Osteoblast (primary cell): ENCODE measurements at places on chromosomes 4 and X. TPM values are rescaled to one million over a fixed set of nuclear protein-coding genes. Genes with fewer than 3 reads are reported as not detected.
A peak's percentile ranks its signal among the peaks of the same experiment; 100 is the strongest.

- H3K27me3 ChIP-seq = no peaks in the 10 kb centered on the region
- H3K27ac ChIP-seq = no peak overlapping the region
- no peak overlapping the region for H3K4me3 ChIP-seq
- H3K4me1 ChIP-seq = no peaks in the 10 kb centered on the region
- DNase-seq = no peak
Observed at GRCh38 chr4:104451573-104451972, 43.1 kb downstream of the CXXC4 start.

DNA sequence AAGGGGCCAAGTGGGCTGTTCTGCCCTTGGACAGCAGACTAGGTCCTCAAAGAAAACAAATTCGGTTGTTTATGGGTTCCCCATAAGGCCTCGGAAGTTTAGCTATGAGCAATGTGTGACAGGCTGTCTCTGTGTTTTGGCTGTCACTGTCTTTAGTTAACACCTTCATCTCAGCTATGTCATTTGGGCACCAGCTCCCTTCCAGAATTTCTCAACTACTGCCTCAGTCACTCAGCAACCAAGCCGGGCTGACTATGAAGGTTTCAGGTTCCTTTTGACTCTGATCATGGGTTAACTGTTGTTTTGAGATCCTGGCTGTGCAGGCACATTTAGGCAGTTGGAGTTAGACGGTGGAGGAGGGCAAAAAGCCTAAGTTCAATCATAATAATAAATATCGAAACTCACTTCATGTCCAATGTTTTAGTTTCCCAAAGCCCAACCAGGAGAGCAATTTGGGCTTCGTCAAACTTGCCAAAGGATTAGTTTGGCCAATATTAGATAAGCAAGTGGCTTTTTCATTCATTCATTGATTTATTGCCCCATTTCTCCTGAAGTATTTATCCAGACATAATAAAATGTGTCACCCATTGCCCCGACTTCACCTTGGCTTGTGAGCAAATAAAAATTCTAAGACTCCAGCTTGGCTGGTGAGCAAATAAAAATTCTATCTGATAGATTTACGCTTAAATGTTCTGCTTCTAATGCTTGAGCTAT, 9.1 kb upstream of the PAGE1 start:
- no peak overlapping the region for H3K27ac ChIP-seq
- H3K36me3 ChIP-seq = no peaks in the 10 kb centered on the region

- no peaks in the 10 kb centered on the region for H3K27me3 ChIP-seq
- H3K4me1 ChIP-seq = no peaks in the 10 kb centered on the region
- no peak for DNase-seq
- no peak overlapping the region for H3K27ac ChIP-seq
- H3K4me3 ChIP-seq = no peak overlapping the region
Observed at GRCh38 chr4:119592830-119593229, 35.8 kb downstream of the PDE5A start.

GRCh38 chrX:150887906-150888465, 10.5 kb downstream of the CD99L2 start:
- peak overlapping the region; percentile 4 for H3K27ac ChIP-seq
- H3K36me3 ChIP-seq = no peaks in the 10 kb centered on the region
- DNase-seq = peak; percentile 87
- H3K4me3 ChIP-seq = no peak overlapping the region
- H3K27me3 ChIP-seq = no peaks in the 10 kb centered on the region

DNA sequence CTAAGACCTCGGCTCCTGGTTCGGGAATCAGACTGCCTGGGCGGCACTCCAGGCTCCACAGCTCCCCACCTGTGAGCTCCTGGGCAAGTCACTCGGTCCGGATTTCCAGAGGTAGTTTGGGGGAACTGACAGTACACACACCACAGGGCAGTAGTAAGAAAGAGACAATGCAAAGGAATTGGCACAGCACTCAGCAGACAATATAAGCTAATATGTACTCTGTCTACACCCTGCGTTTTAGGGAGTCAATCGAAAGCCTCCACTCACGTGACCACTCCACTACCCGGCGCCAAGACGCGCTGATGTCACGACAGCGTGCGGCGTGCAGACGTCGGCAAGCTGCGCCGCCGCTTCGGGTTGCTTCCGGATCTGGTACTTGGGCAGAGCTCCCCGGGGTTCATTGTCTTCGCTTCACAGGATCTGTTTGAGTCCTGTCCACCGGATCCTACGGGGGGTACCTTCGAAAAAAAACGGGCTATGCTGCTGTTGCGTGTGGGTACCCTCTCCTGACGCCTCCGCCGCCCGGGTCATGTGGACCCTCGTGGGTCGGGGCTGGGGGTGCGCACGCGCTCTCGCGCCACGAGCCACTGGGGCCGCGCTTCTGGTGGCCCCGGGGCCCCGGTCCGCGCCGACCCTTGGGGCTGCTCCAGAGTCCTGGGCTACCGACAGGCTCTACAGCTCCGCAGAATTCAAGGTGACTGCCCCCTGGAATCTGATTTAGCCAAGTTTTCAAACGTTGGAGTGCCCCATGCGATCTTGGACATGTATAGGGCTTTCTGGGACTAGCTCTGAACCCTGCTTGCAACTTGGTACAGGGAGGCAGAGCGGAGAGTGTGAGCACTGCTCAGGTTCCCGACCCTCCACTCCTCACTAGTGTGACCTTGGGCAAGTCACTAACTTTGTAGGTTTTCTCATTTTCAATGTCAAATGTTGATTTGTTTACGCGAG, at the start of gene GUF1:
TSS of gene GUF1 (plus strand) at position 327 of the 948 bp plus-strand sequence. CDS start at position 530, 203 bp downstream.
- H3K4me1 ChIP-seq = peaks cover 13% of the 10 kb centered on the region
- peaks cover 8% of the 10 kb centered on the region for H3K36me3 ChIP-seq
- H3K27ac ChIP-seq = peak within 1 kb of the TSS; percentile 95
- peak within 1 kb of the TSS; percentile 90 for H3K4me3 ChIP-seq
- peak; percentile 94 for DNase-seq
- no peaks in the 10 kb centered on the region for H3K27me3 ChIP-seq

- H3K36me3 ChIP-seq = peaks cover 92% of the 10 kb centered on the region
- no peak overlapping the region for H3K4me3 ChIP-seq
- DNase-seq = no peak
- H3K27me3 ChIP-seq = no peaks in the 10 kb centered on the region
Observed at GRCh38 chrX:154357205-154357604, 17.2 kb downstream of the FLNA start.

- peaks cover 10% of the 10 kb centered on the region for H3K4me1 ChIP-seq
- no peaks in the 10 kb centered on the region for H3K36me3 ChIP-seq
- peak; percentile 36 for DNase-seq
- H3K27ac ChIP-seq = no peak overlapping the region
- H3K4me3 ChIP-seq = no peak overlapping the region
Observed at GRCh38 chr4:8162625-8163024, 4.0 kb upstream of the ABLIM2 start.

DNA sequence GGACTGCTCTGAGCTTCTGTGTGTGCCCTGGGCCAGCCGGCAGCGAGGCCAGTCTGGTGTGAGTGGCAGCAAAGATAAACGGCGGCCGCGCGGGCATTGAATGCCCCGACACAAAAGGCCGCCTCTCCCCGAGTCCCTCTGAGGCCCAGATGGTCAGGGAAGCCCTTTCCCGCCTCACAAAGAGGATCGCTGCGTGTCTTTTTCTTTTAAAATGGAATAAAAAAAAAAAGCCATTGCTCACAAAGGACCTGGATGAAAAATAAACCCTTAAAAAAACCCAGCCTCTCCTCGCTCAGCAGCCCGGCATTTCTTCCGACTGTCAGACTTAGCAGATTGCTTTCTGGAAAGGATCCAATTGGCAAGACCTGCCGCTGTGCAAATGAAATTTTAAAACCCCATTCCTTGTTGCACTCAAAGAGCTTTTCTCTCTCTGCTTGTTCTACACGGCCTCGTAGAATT, 578.7 kb downstream of the BCOR start:
- peak overlapping the region; percentile 22 for H3K4me3 ChIP-seq
- H3K4me1 ChIP-seq = peaks cover 13% of the 10 kb centered on the region
- H3K27me3 ChIP-seq = peaks cover 29% of the 10 kb centered on the region
- H3K27ac ChIP-seq = no peak overlapping the region

DNA sequence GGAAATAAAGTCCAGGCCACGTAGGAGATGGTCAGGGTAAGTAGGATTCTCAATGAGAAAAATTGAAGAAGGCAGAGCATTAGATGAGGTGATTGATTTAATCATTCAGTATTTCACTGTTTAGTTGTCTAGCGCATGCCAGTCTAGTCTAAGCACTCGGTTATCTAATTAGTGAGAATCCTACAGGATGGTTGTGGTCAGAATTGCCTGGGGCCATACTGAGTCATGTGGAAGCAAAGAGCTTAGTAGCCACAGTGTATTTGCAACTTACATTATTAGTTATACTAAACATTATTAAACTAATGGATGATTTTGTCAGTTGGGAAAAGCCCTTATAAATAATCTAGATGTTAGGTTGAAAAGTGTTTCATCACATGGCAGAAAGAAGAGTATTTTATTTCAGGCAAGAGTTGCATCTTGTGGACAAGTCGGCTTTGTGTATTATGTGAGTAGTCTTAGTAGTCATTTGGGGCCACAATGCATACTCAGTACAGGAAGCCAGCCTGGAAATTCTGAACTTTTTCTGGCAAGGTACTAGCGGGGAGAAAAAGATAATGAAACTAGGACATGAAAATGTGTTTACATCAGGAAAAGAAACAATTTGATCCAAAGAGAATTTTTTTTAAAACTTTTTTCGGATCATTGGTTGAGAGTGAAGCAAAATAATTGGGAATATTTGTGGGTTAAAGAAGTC, 31.9 kb downstream of the CPEB2 start:
- H3K27ac ChIP-seq = peak overlapping the region; percentile 56
- no peaks in the 10 kb centered on the region for H3K27me3 ChIP-seq
- peaks cover 48% of the 10 kb centered on the region for H3K36me3 ChIP-seq
- H3K4me3 ChIP-seq = no peak overlapping the region

GRCh38 chr4:188428935-188429334, 289.7 kb downstream of the TRIML1 start:
- H3K27me3 ChIP-seq = no peaks in the 10 kb centered on the region
- peak overlapping the region; percentile 17 for H3K27ac ChIP-seq
- peaks cover 12% of the 10 kb centered on the region for H3K4me1 ChIP-seq
- peak overlapping the region; percentile 10 for H3K4me3 ChIP-seq
- no peak for DNase-seq

DNA sequence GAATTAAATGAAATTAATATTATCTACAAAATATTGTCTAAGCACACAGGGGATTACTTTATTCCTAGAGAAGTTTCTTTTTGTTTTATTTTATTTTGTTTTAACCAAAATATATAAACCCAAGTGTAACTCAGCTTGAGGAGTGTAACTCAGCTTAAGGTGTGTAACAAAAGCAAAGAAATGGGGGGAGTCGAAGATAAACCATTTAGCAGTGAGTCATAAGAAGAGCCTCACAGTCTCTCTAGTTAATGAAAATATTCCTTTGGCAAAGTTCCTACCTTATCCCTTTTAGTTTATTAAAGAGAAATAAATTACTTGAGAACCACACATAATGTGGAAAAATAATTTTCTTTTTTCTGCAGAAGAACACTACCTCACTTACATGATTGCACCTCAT, 261.8 kb downstream of the KCTD8 start:
- DNase-seq = no peak
- no peak overlapping the region for H3K27ac ChIP-seq
- H3K27me3 ChIP-seq = no peaks in the 10 kb centered on the region

GRCh38 chrX:86148594-86148993, 343 bp downstream of the DACH2 start:
- no peaks in the 10 kb centered on the region for H3K36me3 ChIP-seq
- H3K4me1 ChIP-seq = no peaks in the 10 kb centered on the region
- H3K27me3 ChIP-seq = peaks cover 6% of the 10 kb centered on the region
- peak overlapping the region; percentile 66 for H3K4me3 ChIP-seq
- DNase-seq = no peak

DNA sequence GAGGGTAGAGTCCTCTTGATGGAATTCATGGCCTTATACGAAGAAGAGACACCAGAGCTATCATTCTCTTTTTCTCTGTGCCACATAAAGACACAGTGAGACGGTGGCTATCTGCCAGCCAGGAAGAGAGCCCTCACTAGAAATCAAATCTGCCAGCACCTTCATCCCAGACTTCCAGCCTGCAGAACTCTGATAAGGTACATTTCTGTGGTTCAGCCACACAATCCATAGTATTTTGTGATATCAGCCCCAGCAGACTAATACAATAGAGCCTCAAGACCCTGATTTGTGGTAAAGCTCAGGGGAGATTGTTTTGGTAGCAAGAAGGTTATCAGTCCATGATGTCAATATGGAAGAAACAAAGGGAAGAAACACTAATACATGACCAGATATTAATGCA, 1213.2 kb downstream of the NLGN4X start:
- no peak overlapping the region for H3K27ac ChIP-seq
- H3K36me3 ChIP-seq = no peaks in the 10 kb centered on the region
- H3K27me3 ChIP-seq = no peaks in the 10 kb centered on the region
- DNase-seq = no peak

- peaks cover 10% of the 10 kb centered on the region for H3K4me1 ChIP-seq
- no peak overlapping the region for H3K4me3 ChIP-seq
- H3K27ac ChIP-seq = no peak overlapping the region
Observed at GRCh38 chr4:106418444-106418843, 49.9 kb upstream of the GIMD1 start.

PROM1 gene
- total RNA-seq = not detected in 2 replicates

GPR143 gene
- not detected in 2 replicates for total RNA-seq

TREX2 gene
- total RNA-seq = 3.3 and 3.5 TPM in 2 replicates

ADGRL3 gene
- 0.29 TPM in 1 of 2 replicates, not detected in the other for total RNA-seq

NAP1L3 gene
- 12.4 and 14.1 TPM in 2 replicates for total RNA-seq

GNRHR gene
- not detected in 2 replicates for total RNA-seq

FAM241A gene
- total RNA-seq = 2.1 and 2.2 TPM in 2 replicates

TBC1D8B gene
- total RNA-seq = 12.3 and 14.7 TPM in 2 replicates

SMARCA1 gene
- 44.8 and 58.6 TPM in 2 replicates for total RNA-seq

DCAF8L2 gene
- not detected in 2 replicates for total RNA-seq

ZNF595 gene
- 11.9 and 20.0 TPM in 2 replicates for total RNA-seq
